ENCODE measurements at places on chromosomes 3 and 15.

DNA sequence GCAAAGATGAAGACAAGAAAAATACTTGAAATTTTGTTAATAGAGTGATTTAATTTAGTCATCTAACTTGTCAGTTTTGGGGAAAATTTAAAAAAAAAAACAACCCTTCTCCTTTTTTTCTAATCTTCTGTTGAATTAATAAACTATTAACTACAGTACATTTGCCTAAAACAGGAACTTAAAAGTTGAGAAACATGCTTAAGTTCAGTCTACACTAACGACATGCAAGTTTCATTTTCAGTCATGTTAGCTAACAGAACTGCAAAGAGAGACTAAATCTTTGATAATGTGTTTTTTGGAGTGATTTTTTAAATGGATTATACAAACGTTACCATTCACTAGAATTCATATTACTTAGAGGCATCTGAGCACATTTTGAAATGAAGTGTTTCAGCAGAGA, 71.9 kb upstream of the MBNL1 start:
- no peak for DNase-seq

- DNase-seq: no peak
Measured at GRCh38 chr3:101840066-101840465, 9.2 kb upstream of the NFKBIZ start.

GRCh38 chr3:112314649-112315048, 18.3 kb upstream of the CD200 start:
- DNase-seq: no peak

DNA sequence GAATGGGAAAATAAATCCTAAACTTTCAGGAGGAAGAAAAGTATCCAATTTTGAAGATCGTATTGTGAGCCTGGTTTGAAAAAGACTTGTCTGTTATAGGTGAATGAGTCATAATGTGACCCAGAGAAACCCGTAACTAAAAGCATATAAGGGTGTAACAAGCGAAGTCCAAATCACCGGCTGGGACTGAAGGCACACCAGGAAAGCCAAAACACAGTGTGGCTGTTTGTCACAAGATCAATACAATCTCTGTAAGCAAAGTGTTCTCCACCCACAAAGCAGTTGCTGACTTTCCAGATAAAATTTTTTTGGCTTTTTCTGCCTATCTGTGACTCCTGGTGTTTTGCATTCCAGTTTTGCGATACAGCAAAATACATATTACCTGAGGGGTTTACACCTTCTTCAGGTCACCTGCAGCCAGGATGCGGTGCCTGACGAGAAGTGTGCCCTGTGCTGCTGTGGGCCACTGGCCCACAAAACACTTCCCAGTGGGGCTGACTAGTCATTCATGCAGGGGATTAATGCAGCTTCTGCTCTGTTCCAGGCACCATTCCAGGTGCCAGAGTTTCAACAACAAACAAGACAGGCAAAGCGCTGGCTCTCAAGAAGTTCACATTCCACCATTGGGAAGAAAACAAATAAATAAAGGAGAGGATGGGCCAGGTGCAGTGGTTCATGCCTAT, 14.4 kb downstream of the HES1 start:
- DNase-seq: no peak

DNA sequence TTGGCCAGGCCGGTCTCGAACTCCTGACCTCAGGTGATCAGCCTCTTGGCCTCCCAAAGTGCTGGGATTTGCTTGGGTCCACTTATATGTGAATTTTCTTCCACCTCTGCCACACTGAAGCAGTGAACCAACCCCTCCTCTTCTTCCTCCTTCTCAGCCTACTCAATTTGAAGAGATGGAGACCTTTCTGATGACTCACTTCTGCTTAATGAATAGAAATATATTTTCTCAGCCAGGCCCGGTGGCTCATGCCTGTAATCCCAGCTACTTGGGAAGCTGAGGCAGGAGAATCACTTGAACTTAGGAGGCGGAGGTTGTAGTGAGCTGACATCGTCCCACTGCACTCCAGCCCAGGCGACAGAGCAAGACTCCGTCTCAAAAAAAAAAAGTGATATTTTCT, 46.8 kb upstream of the GATM start:
- peak; percentile 40 for DNase-seq

GRCh38 chr3:186461141-186461540, 83.0 kb downstream of the CRYGS start:
- DNase-seq: peak; percentile 86

DNA sequence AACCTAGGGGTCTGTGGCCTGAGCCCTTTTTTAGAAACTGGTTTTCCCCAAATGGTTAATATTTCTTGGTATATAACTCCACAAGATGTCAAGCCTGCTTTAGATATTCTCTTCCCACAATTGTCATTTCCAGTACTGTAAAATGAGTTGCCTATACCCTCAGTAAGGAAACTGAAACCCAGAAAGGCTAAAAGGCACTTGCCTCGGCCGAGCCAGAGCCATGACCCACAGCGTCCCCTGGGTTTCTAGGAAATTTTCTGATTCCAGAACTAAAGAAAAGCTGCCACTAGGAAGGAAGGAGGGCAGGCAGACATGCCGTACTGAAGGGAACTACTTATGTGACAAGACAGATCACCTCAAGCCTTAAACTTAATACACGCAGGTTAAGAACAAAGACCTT, 59.1 kb downstream of the ATP8B4 start:
- no peak for DNase-seq

DNA sequence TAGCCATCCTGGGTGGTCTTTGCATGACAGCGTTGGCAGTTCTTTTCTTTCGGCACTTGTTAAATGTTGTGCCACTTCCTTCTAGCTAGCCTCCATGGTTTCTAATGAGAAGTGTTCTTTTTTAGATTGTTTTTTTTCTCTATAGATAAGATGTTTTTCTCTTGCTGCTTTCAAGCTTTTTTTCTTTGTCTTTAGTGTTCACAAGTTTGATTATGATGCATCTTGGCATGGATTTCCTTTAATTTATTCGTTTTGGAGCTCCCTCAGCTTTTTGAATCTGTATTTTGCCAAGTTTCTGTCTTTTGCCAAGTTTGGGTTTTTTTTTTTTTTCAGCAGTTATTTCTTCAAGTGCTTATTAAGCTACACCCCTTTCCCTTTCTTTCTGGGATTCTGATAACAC, 53.1 kb downstream of the TM2D3 start:
- DNase-seq: no peak

DNA sequence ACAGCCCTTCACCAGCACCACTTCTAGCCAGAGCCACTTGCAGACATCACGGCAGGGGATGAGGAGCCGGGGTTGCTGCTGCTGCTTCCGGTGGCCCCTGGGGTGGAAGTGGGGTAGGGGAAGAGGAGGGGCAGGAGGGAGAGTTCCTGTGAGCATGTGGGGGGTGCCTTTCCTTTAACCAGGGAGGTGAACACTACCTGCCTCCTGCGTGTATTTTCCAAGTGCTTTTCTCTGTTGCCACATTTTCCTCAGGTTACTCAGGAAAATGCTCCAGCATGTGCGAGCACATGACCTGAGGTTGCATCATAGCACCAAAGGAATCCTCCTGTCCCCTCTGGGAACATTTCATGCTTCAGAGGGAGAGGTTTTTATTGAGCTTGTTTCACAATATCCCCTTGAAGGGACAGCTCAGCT, 12.2 kb upstream of the SACM1L start:
- peak; percentile 77 for DNase-seq

- no peak for DNase-seq
Measured at GRCh38 chr15:89781055-89781454, 4.9 kb downstream of the MESP2 start.

DNA sequence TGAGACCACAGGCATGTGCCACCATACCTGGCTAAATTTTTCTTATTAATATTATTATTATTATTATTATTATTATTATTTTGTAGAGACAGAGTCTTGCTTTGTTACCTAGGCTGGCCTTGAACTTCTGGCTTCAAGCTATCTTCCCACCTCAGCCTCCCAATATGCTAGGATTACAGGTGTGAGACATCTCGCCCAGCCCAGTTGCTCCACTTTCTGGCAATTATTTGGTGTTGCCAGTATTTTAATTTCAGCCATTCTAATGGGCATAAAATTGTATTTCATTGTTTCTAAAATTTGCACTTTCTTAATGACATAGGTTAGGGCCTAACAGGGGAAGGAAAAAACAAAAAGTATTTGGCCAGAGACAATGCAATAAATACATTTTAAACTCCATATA, 1217.6 kb upstream of the ALCAM start:
- DNase-seq: no peak

- no peak for DNase-seq
Measured at GRCh38 chr15:59159210-59159609, 47.4 kb upstream of the LDHAL6B start.

DNA sequence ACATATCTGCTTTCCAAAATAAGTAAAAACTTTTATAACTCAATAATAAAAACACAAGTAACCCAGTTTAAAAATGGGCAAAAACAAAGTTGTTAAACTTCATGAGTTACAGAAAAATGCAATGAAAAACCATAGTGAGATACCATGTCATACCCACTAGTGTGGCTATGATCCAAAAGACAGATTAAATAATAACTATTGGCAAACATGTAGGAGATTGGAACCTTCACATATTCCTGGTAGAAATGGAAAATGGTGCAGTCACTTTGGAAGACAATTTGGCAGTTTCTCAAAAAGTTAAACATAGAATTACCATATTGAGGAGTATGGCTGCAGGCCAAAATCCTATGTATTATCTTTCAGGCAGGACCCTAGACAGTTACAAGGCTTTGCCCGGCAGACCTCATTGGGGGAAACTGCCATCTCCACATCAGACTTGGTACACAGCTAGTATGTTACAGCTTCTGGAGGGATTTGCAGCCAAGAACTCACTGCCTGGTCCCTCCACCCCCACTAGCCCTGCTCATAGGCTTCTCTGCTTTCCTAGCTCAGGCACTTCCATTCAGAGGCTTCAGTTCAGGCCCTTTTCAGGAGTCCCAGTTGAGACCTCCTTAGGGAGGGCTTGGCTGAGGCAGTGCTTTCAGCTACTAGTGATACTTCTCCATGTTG, 147.8 kb downstream of the NEK10 start:
- no peak for DNase-seq

DNA sequence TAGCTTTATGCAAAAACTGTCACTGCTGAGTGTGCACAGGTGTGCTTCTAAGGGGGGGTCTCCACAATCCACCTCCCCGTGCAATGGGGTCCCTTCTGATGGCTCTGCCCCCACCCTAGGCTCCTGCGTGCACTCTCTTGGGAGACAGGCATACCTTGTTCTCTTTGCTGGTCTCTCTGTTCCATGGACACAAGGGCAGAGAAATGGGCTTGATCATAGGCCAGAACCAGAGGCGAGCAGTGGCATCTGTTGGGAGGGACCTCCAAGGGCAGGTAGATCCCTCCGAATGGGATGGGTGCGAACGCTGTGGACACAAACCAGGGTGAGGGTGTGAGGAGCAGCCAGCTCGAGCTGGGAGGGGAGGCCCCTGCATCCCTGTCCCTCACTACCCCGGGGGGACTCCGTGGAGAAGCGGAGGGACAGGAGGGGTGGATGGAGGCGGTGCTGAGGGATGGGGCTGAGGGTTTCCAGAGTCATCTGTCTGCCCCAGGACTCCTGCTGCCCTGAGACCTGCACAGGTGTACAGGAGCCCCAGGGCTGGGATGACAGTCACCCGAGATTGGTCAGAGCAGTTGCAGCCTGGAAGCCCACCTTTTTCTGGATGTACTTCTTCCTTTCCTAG, 175.0 kb downstream of the KLF13 start:
- no peak for DNase-seq

DNA sequence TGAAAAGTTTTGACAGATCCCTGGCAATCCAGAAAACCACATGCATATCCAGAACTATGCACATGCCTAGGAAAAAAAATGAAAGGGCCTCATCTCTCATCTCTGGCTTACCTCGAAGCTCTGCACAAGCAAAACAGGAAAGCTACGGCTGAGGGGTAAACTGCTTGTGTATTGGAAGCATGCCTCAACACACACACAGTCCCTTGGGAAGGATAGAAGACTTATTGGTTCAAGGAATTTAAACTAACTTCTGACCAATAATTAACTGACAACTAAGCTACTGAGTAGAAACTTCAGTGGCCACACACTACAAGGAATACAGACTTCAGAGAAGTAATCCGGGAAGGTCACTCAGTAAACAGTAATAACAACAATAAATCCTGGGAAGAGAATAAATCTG, 59.9 kb upstream of the POMGNT2 start:
- DNase-seq: no peak

DNA sequence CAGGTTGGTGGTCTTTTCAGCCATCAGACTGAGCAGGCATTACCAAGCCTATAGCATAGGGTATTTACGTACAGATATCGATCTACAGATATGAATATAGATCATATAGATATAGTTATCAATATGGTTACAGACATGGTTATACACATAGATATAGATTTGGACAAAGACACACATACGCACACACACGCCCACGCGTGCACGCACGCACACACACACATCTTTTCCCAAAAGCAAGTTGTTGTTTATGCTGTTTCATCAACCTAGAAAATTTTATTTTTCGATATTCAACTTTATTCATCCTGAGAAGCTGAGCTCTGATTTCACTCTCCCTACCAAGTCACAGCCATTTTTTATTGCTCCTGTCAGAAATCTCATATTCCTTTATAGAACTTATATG, 309.1 kb downstream of the NLGN1 start:
- DNase-seq: no peak

DNA sequence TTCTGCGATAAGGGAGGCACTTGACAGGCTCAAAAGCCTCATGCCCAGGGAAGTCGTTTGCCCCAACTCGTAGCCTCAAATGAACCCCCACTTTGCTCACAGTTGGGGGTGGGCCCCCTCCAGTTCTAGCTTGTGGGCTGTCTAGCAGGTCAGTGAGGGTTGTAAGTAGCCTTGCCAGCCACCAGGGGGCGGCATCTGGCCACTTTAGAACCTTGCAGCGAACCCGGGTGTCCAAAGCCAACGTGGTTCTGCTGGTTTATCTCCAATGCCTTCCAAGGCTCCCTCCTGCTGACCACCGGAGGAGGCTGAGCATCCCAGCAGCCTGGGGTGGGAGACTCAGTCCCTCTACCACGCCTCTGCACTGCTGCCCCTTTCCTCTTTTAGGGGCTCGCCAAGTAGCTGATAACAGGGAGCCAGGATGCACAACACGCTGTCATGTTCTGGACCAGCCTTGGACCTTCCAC, 9.2 kb upstream of the RBSN start:
- peak; percentile 58 for DNase-seq

DNA sequence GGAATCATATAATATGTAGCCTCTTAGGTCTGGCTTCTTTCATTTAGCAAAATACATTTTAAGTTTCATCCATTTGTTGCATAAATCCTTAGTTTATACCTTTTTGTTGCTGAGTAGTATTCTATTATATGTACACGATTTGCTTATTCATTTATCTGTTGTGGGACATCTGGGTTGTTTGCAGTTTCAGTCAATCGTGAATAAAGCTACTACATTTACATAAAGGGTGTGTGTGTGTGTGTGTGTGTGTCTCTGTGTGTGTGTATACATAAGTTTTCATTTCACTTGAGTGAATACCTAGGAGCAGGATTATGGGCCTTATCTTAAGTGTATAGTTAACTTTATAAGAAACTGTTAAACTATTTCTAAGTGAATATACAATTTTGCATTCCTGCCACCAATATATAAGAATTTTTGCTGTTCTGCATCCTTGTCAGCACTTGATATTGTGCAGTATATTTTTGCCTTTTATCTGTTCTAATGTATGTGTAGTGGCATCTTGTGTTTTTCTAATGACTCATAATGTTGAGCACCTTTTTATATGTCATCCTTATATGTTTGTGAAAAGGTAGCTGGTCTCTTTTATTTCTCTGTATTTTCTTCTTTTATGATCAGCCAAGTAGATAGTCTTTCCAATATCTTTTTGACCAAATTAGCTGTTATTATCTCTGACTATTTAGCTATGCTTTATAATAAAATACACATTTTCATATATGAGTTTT, 55.0 kb downstream of the GLCE start:
- no peak for DNase-seq

GRCh38 chr3:170712798-170713197, 126.9 kb upstream of the SLC7A14 start:
- no peak for DNase-seq
